Esophagus squamous epithelium (tissue), 5 donors: ENCODE measurements at places on chromosomes 12 and 14.

DNA sequence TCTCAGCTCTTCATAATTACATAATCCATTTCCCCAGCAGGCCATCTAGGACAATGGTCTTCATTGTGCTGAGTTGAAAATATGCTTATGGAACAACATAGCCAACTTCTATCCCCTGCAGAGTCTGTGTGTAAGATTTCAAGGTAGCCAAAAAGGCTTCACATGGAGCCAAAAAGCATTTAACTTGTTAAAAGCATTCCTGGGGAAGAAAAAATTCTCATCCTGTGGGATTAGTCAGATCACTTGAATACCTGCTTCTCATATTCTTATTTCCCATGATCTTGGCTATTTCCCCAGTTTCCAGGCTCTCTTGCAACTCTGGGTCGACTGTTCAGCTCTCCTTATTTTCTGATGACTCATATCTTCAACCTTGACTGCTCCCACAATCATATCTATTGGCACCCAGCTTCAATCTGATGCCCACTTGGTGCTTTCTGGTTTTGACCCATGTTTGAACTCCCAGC, 178.9 kb downstream of the KLHL28 start:
- no peak for DNase-seq

- DNase-seq = no peak
These were observed 15.4 kb downstream of the TRIM9 start for GRCh38 chr14:51079489-51079888.

DNA sequence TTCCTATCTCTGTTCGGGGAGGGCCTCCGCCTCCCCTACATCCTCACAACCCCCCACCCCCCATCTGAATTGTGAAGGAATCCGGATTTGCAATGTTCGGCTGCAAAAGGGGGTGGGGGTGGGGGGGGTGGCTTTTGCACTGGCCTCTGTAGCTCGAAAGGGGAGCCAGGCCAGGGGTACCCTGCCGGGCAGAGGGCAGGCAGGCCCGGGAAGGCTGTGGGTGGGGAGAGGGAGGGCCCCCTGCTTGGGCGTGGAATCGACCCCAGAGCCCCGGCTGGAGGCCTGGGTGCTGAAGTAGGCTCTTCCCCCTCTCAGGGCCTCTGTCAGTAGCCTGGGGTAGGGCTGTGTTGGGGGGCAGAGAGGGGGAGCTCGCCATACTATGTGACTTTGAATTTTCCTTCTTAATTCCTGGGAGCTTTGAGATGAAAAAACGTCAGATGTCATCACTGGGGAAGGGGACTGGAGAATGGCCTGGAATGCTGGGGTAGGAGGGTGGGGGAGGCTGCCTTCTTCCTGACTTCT, 1.1 kb downstream of the LRP1 start:
- DNase-seq = no peak

- DNase-seq = no peak
These were observed 8.7 kb upstream of the MYH6 start for GRCh38 chr14:23416801-23417200.

GRCh38 chr14:42513837-42514236, 907.2 kb downstream of the LRFN5 start:
- no peak for DNase-seq

- no peak for DNase-seq
These were observed 9.2 kb downstream of the FOXN4 start for GRCh38 chr12:109299849-109300248.

DNA sequence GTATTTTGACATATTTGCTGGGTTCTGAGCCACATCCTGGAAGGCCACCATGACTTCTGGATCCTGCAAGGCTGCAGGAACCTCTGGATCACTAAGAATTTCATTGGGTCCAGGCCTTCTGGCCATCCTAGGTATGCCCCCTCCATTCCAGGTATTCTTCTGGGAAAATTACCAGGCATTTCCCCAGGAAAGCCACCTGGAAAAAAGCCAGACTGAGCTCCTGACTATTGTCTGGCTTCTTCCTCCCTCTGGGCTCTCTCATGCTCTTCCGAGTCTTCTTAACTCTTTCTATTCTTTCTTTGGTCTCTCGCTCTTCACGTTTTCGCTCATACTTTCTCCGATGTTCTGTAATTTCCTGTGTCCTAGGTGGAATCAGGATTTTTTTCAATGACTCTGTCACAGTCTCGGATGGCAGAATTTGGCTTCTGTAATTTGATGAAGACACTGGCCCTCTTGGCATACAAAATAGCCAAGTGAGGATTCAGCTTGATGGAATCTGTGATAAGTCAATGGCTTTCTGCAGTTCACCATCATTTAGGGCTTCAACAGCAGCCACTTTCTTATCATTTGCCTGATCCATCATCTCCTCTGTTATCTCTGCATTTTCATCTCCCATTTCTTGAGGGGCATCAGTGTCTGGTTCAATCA, 42.6 kb downstream of the ATP23 start:
- DNase-seq = no peak

- DNase-seq = no peak
These were observed 208.7 kb downstream of the PCNX1 start for GRCh38 chr14:71115821-71116567.

- DNase-seq = no peak
These were observed 126.7 kb downstream of the EPS8 start for GRCh38 chr12:15662303-15662980.

DNA sequence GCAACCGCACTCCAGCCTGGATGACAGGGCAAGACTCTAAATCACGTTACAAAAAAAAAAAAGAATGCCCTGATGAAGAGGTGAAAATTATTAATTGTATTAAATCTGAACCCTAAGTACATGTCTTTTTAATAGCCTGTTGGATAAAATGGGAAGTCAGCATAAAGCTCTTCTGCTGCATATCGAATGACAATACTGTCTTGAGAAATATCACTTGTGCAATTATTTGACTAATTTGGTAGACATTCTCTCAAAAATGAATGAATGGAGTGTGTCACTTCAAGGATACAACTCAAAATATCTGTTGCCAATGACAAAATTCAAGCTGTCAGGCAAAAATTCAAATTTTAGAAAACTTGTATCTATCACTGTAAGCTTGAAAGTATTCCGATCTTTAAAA, 38.9 kb downstream of the DNAI7 start:
- DNase-seq = no peak

GRCh38 chr12:114628199-114628598, 55.8 kb downstream of the TBX3 start:
- no peak for DNase-seq

DNA sequence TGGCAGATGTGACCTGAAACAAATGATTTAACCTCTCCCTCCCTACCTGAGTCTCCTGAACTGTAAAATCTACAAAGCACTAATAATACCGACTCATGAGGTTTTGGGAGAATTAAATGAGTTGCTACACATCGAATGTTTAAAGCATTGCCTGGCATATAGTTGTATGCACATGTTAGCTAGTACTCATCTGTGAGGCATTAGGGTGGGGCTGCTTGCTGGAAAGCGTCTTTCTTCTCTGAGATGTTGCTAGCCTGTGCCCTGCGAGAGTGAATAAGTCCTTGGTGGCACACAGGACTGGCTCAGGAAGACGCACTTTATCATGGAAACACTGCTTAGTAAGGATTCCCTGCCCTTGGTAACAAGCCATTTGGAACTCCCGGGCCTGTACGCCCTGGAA, 6.1 kb downstream of the RAPGEF3 start:
- no peak for DNase-seq

DNA sequence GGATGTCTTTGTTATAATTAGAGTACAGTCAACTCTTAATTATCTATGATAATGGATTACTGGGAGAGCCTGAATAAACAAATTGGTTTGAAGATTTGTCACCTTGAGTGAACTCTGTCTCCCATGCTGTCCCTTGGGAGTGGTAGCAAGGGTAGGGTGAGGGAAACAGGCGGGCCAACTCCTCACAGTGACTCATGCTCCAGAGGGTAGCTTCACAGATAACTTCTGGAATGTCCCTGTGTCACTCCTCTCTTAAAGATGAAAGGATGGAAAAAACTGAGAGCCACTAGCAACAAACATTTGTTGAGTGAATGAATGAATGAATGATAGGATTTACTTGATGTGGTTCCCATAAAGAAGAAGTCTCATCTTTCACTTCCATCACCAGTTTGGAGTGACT, 53.5 kb downstream of the RASSF9 start:
- no peak for DNase-seq

GRCh38 chr12:77314378-77315052, 249.1 kb upstream of the E2F7 start:
- DNase-seq = no peak

DNA sequence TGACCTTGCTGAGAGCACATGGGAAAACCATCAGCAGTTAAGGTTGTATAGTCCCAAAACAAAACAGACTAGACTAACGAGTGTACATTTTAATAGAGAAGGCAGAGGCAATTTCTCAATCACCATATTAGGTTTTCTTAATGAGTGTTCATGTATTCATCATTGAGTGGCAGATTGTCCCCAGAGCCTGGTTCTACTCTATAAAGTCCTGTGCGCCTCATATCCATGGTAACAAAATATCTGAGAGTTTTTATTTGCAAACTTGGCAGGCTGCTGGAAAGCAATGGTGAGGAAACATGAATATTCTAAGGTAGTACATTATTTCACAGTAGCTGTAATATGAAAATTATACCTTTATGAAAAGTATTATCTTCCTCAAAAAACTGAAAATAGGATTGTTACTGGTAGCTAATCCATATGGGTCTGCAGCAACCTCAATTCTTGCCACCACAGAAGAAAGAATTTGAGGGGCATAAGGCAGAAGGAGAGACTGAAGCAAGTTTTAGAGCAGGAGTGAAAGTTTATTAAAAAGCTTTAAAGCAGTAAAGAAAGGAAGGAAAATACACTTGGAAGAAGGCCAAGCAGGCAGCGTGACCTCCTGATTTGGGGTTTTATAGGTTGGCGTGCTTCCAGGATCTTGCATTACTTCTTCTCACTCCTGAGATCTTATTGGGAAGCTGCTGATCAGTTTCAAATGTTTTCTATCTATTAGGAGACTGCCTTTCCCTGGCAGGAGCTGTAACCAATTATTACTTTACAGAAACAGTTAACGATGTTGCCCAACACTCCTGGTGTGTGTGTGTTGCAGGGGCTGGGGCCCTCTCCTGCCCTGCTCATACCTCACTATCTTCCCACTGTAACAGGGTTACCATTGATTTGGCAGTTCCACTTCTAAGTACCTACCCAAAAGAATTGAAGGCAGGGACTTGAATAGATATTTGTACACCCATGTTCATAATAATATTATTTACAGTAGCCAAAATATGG, 154.0 kb upstream of the NUDT4 start:
- no peak for DNase-seq

DNA sequence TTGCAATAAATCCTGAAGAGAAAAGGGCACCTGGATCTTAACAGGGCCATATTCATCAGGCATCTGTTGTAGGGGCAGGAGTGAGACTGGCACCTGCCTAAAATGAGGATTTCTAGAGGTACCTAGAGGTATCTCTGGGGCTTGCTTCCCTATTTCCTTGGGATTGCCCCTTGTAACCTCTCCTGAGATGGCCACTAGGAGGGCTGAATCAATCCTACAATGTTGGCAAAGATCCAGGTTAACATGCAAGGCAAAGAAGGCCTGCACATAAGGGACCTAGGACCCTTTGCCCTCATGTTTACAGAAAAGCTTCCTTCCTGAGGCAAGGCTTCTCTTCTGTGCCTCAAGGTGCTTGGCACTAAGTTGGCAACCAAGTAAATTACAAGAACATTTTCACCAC, 25.8 kb upstream of the CLEC4E start:
- no peak for DNase-seq

DNA sequence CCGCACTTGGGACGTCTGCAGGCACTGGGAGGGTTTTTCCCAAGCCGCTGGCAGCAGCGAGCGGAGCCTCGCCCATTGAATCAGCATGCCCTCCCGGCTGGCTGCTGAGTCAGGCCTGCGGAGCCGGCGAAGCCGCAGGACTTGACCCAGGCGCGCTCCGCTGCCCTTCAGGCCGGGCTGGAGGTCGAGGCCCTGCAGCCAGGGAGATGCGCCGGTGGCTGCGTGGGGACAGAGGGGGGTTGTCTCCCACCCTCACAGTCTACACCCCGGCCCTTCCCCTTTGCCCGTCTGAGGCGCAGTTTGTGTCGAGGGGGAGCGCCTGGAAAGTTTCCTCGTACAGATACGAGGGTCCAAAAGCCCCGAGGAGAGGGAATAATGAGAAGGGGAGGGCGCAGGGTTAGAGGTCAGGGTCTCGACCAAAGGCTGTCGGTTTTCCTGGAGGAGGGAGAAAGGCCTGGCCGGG, 759 bp upstream of the KLC1 start:
- DNase-seq = no peak

GRCh38 chr14:103688906-103689902, 26.0 kb downstream of the XRCC3 start:
- DNase-seq = no peak

DNA sequence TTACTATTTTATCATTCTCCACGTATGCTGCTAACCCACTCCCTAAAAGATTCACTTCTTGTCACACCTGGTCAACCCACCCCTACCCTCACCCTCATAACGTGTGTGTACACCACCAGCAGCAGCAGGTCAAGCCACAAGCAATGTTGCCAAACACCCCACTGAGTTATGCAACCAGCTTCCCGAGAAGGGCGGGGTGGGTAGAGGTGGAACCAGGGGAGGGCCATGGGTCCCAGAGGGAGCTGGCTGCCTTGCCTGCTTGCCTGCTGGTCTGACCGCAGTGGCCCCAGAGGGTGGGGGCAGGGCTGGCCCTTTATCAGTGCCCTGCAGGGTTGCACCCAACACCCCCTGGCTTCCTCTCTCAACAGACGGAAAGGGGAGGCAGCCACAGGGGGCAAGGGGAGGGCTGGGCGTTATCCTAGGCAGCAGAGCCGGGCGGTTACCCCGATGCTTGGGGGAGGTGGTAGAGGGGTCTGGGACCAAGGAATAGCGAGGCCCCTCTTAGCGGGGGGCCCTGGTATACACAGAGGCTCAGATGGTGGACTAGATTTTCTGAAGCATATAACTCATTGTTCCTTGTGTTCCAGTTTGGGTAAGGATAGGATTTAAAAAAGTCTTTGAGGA, 3.5 kb upstream of the NFE2 start:
- DNase-seq = peak; percentile 47

DNA sequence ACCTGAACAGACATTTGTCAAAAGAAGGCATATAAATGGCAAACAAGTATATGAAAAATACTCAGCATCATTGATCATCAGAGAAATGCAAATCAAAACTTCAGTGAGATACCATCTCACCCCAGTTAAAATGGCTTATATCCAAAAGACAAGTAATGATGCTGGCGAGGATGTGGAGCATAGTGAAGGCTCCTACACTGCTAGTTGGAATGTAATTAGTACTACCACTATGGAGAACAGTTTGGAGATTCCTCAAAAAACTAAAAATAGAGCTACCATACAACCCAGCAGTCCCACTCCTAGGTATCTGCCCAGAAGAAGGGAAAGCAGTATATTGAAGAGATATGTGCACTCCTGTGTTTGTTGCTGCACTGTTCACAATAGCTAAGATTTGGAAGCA, 146.1 kb downstream of the TGFB3 start:
- DNase-seq = no peak

DNA sequence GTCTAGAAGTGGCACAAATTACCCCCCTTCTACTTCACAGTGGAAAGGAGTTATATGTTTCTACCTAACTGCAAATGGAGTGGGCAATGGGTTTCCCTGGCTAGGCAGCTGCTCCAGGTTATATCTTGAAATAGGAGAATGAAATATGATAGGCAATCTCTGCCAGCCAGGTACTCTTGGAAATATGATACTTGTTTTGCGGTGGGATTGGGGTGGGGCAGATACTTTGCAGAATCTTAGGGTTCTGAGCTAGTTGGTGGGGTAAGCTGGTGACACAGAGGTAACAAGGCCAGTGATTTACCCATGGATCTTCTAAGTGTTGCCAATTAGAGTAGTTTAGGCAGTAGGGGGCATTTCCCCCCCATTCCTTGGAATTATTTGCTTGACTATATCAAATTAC, 140.1 kb downstream of the ATP23 start:
- no peak for DNase-seq
